ENCODE measurements at places on chromosomes 7 and 10.

DNA sequence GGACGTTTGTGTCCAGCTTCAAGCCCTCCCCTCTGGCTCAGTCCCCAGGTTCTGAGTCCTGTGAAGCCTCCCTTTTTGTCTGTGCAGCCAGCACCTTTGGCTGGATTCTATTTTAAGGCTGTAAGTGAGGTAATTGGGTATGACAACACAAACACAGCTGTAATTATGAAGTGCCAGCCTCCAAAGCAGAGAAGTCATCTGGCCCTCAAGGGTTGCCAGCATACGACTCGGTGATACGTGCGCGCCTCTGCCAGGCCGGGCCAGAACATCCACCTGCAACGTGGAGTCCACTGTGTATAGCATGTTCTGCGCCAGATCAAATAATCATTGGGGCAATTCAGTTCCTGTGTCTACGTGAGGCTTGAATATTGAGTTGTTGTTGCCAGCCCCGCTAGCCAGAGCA lies 6.7 kb upstream of the FAM180A start:
- no peak for DNase-seq

- DNase-seq, result peak; percentile 46
These were observed 701 bp upstream of the GBX1 start for GRCh38 chr7:151168003-151168786.

DNA sequence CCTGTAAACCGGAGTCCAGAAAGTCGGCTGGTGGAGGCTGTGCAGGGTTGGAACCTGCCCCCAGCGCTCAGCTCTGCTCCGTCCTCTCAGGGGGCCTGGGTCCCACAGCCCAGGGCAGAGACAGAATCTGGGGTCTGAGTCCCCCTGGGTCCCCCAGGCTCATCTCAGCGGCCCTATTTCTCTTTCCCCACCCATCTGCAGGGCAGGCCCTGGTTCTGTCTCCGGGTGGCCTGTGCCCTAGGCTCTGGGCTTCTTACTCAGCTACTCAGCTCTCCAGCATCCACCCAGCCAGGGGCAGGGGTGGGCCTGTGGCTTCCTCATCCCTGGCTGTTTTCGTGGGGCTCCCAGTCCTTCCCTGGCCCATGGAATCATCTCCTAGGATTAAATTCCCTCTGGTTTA lies 183.4 kb downstream of the ADARB2 start:
- no peak for DNase-seq

- DNase-seq, result peak; percentile 18
These were observed 84.0 kb downstream of the GATA3 start for GRCh38 chr10:8138471-8138870.

- no peak for DNase-seq
These were observed 126.5 kb upstream of the GAD2 start for GRCh38 chr10:26090026-26090425.

- no peak for DNase-seq
These were observed 165.8 kb downstream of the LRRC4 start for GRCh38 chr7:127865466-127865865.

- DNase-seq, result no peak
These were observed 11.3 kb downstream of the ADAMTS14 start for GRCh38 chr10:70683601-70683934.

DNA sequence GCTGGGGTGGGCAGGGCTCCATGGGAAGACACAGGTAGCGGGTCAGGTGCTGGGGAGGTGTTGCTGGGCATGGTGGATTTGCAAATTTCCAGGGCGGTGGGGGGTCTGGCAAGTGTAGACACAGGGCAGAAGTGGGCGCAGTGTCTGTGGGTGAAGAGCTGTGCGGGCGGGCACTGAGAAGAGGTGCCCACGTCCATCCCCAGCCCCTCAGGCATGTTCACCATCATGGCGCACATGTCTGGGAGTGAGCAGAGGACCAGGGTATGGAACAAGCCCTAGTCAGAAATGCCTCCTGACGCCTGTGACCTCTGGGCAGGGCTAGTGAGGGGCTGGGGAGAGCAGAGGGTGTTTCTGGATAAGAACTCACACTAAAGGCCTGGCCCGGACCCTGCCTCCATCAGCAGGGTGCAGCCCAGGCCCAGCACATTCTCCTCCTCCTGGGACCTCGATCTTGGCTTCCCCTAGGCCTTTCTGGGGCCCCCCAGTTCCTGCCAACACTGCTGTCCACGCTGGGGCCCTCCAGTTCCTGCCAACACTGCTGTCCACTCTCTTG lies 612.9 kb downstream of the PTPRN2 start:
- no peak for DNase-seq

DNA sequence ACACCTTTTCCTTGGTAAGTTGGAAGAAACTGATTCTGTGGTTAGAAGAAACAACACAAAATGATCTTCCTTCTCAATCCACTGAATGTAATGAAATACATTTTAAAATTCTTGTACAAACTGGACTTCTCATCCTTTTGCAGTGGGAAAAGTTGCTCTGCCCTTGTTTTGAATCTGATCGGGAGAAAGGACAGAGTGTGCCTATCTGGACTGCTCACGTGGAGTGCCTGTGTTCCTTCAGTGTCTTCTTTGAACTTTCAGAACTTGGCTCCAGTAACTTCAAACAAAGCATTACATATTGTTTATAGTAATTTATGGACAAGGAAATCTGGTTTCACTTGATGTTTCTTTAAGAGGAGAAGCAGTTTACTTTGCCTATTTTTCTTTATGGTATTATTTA lies 17.1 kb downstream of the SLC26A3 start:
- no peak for DNase-seq

GRCh38 chr7:90944021-90944420 lies 320.2 kb upstream of the FZD1 start:
- DNase-seq, result no peak

GRCh38 chr7:4792537-4793126 lies 17.2 kb downstream of the AP5Z1 start:
- DNase-seq, result no peak

DNA sequence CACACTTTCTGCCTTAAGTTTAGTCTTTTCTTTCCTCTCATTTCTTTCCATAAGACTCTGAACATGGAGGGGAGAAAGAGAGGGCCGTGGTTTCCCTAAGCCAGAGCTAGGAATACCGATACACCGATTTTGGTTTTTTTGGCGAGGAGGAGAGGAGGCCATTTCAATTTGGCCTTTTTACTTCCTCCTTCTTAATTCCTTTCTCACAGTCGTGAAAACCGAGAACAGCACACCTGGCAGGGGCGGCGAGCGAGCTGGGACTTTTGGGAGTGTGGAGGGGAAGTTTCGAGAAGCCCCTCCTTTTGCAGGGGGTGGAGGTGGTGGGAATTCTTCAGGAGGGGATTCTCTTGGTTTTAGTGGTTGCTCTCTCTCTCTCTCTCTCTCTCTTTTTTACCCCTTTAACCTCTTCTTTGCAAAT lies 6.2 kb downstream of the GATA3 start:
- DNase-seq, result no peak

DNA sequence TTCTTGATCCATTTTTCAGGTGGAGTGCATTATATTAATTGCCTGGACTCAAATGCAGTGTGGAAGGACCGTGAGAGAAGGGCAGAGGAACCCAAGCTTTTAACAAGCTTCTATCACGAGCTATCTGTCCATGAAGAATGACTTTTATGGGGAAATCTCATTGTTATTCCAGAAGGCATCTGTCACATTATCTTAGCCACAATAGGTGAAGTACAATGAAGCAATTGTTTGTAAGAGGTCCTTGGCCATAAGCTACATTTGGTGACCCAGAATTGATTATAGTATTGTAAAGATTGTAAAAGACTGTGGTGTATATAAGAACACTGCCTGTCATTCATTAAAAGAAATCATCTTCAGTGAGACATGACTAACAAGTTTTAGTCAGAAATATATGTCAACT lies 58.6 kb upstream of the RELN start:
- no peak for DNase-seq

DNA sequence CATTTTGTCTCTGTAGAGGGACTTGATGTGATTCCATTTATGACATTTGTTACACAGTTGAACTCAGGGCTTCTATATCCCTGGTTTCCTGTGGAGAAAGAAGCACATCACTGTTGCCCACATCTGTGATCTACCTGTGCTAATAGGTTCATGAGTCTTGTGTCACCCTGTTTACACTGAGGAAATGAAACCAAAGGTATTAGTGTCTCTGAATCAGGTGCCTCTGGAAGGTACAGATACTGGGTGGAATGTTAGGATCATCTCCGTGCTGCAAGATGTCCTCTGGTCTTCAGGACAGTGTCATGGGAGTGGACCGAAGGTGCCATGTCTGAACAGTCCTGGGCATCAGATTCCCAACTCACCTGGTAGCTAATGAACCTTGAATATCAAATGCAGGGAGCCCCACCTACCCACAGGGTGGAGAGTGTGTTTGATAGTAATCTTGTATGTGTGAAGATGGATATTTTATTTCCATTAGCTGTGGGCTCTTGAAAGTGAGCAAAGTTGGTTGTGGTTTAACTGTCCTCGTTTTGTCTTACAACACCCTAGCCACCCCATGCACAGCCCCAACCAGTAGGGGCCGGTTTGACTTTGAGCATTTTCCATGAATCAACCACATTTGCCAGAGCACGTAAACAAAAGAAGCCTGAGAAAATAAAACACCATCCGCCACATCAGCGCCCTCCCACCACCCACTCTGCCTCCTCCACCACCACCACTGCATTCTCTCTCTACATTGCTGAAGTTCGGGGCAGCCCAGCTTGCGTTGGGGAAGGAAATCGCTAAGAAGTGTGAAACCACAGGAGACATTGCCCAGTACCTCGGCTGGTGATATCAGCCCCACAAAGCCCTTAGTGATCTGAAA lies 40.7 kb downstream of the TARP start:
- peak; percentile 87 for DNase-seq

DNA sequence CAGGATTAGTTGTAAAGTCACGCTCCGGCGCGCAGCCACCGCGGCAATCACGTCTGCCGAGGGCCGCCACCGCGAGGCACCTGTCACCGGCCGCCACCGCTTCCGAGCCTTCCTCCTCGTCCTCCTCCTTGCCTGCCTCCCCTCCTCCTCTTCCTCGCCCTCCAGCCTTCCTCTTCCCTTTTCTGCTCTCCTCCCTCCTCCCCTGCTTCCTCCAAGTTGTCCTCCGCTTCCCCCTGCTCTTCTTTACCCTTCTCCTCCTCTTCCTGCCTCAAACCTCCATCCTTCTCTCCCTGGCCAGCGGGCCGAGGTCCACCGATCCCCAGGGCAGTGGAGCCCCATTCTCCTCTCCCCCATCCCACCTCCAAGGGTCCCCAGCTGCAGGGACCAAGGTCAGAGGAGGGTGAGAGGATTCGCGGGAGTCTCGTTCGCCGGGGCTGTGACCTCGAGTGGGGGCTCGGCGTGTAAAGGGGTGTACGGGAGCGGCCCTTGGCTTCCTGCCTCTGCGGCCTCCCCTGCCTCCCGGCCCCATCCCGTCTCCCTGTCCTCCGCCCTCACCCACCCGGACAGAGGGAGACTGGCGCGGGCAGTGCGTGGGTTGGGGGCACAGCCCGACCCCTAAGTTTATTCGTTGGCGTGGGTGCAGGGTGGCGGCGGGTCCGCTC lies 89.5 kb upstream of the PAX2 start:
- no peak for DNase-seq

DNA sequence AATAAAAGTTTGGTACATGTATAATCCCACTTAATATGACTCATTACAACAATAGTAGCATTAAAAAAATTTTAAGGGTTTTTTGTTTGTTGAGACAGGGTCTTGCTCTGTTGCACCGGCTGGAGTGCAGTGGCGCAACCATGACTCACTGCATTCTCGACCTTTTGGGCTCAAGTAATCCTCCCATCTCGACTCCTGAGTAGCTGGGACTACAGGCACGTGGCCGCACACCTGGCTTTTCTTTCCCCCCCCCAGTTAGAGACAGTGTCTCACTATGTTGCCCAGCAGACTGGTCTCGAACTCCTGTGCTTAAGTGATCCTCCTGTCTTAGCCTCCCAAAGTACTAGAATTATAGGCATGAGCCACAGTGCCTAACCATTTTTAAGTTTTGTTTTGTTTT lies 40.7 kb downstream of the KMT2C start:
- DNase-seq, result no peak
